ENCODE measurements at places on chromosomes 6 and 20.

GRCh38 chr6:132961122-132961521, 146.8 kb downstream of the RPS12 start:
- H3K4me1 ChIP-seq: peaks cover 3% of the 10 kb centered on the region
- H3K4me3 ChIP-seq: no peak overlapping the region
- H3K36me3 ChIP-seq: no peaks in the 10 kb centered on the region

GRCh38 chr6:38651121-38651784, 11.5 kb upstream of the BTBD9 start:
- no peaks in the 10 kb centered on the region for H3K4me1 ChIP-seq
- no peak overlapping the region for H3K4me3 ChIP-seq
- peaks cover 5% of the 10 kb centered on the region for H3K36me3 ChIP-seq
- no peak for DNase-seq

GRCh38 chr20:32181606-32182005, 25.9 kb downstream of the PLAGL2 start:
- no peaks in the 10 kb centered on the region for H3K27me3 ChIP-seq
- H3K36me3 ChIP-seq: peaks cover 11% of the 10 kb centered on the region
- H3K4me3 ChIP-seq: no peak overlapping the region
- no peak overlapping the region for H3K27ac ChIP-seq
- DNase-seq: no peak

GRCh38 chr20:13105864-13106457, 97.2 kb downstream of the SPTLC3 start:
- H3K27ac ChIP-seq: no peak overlapping the region
- H3K27me3 ChIP-seq: peaks cover 3% of the 10 kb centered on the region
- DNase-seq: no peak
- H3K4me1 ChIP-seq: peaks cover 22% of the 10 kb centered on the region
- no peaks in the 10 kb centered on the region for H3K36me3 ChIP-seq

DNA sequence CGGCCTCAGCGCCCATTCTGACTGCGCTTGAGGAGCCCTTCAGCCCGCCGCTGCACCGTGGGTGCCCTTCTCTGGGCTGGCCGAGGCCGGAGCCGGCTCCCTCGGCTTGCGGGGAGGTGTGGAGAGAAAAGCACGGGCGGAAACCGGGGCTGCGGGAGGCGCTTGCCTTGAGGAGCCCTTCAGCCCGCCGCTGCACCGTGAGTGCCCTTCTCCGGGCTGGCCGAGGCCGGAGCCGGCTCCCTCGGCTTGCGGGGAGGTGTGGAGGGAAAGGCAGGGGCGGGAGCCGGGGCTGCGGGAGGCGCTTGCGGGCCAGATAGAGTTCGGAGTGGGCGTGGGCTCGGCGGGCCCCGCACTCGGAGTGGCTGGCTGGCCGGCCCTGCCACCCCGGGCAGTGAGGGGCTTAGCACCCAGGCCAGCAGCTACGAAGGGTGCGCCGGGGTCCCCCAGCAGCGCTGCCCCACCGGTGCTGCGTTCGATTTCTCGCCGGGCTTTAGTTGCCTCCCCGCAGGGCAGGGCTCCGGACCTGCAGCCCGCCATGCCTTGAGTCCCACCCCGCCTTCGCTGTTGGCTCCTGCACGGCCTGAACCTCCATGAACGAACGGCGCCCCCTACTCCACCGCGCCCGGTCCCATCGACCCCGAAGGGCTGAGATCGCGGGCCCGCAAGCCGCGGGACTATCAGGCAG, 45.7 kb upstream of the MCUR1 start:
- no peak for DNase-seq
- H3K4me3 ChIP-seq: no peak overlapping the region
- no peak overlapping the region for H3K27ac ChIP-seq
- H3K4me1 ChIP-seq: peaks cover 4% of the 10 kb centered on the region
- peaks cover 3% of the 10 kb centered on the region for H3K36me3 ChIP-seq
- H3K27me3 ChIP-seq: no peaks in the 10 kb centered on the region

DNA sequence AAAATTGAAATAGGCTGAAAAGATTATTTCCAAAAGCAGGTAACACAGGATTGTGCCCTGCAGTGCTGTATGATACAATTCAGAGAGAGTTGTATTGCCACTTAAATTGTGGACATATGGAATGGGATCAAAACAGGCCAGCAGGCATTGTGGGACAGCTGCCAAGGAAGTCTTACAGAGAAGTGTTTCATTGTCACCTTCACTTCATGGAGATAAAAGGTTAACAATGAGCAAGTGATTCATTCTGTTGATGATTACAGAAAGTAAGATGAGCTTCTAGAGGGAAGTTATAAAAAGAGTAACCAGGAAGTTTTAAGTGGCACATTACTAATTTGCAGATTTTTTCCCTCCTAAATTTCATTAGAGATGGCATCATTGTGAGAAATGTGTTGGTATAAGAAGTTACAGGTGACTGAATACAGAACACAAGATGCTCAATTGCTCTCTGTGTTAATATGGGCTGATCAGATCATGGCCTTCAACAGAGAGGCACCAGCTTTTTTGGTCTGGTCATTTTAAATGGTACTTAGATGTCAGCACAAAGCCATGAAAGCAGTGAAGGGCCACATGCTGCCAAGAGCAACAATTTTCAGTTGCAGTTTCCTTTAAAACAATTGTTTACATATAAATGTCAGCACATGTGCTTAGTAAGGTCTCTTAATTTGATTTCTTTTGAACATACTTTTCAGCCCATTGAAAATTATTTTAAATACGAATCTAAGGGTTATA, 402.5 kb upstream of the FKBP1C start:
- H3K4me3 ChIP-seq: no peak overlapping the region
- H3K27ac ChIP-seq: no peak overlapping the region
- DNase-seq: no peak
- H3K27me3 ChIP-seq: no peaks in the 10 kb centered on the region

All from neural crest cell (in vitro differentiated cells).